ENCODE measurements at places on chromosomes 7 and 10. TPM values are rescaled to one million over a fixed set of nuclear protein-coding genes. Genes with fewer than 3 reads are reported as not detected.

DNA sequence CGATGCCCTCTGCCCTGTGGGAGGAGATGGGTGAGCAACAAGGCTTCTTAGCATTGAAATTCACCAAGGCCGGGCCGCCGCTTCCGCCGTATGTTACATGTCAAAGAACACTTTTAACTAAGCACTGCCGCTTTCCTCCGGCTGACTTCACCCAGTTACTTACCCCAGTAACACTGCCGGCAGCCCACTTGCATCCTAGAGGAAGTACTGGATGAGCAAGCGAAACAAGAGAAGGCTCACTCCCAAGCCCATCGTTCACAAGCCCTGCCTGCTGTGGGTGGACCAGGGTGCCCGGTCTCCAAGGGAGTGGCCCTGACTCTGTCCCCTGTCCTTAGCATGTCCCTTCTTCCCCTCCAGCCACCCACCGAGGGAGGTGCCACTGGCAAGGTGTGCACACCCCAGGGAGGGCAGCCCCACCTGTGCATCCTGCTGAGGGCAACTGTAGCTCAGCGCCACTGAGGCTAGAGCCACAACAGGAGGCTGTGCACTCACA is 73.1 kb upstream of the EBF3 start:
- no peak for DNase-seq

DNA sequence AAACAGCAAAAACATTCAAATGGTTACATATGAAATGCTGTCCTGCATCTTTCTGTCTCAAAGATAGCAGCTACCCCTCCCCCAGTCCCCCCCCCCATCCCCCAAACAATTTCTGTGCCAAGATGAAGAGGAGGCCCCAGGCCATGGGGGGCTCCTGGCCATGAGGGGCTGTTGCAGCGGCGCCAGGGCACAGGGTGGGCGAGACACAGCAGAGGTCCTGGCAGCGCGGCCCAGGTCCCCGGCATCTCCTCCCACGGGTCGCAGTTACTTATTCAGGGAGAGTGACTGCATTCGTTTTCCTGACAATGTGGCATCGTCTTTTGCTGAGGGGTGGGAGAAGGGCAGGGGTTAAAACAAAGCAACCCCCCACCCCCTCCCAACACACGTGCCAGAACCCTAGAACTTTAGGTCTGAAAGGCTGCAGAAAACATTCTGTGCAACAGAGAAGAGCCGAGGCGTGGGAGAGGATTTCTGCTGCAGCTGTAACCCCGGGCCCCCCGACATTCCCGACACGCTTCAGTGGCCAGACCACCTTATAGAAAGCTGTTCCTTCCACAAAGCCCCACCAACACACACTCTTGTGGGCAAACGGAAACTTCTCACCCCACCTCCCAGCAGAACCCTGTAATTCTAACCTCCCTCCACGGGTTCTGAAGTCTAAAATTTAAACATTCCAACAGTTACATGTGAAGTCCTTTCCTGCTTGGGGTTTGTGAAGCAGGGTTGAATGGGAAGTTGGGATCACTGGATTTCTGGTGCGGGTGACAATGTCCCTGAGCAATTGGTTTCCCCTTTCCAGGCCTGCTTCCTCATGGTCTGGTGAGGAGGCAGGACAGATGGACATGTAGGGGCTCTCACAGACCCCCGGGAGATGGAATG is 11.7 kb downstream of the PDAP1 start:
- no peak for DNase-seq

GRCh38 chr10:18423058-18423637 is 228.2 kb downstream of the NSUN6 start:
- no peak for DNase-seq

DNA sequence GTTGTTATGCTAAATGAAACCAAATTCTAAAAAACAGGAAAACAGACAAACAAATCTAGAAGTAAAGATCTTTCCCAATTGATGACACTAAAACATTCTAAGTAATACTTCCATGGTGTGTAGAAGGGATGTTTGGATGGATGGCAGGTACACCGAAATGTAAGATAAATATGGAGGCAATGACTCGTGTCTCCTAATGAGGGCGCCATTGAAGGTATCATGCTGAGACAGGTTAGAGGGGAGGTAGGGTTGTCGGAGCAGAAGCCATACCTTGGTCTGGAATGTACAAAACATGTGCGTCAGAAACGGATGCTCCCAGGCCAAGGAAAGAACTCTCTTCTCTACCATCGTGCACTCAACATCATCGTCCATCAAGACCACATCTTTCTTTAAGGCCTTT is 101.4 kb downstream of the PRKCQ start:
- no peak for DNase-seq

DNA sequence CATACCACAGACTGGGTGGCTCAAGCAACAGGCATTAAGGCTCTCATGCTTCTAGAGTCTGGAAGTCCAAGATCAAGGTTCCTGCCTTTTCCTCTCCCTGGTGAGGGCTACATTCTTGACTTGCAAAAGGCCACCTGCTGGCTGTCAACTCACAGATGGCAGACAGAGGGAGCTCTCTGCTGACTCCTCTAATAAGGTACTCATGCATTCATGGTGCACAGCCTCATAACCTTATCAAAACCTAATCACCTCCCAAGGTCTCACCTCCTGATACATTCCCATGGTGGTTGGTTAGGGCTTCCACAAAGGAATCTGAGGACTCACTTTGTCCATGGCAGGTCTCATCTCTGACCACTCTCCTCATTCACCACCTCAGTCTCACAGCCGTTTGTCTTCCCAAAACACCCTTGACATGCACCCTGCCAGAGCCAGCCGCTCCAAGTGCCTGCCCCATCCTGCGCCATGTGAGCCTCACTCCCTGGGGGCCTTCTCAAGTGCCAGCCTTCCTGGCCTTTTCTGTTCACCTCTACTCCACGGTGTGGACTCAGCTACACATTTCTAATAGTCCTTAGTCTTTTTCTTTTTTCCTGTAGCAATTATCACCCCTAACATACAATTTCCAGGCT is 400.3 kb upstream of the ADARB2 start:
- no peak for DNase-seq

- no peak for DNase-seq
Measured at GRCh38 chr10:9910446-9910845, 1107.2 kb upstream of the CELF2 start.

- no peak for DNase-seq
Measured at GRCh38 chr10:98848361-98848760, 387.3 kb downstream of the HPSE2 start.

- DNase-seq: no peak
Measured at GRCh38 chr10:122029499-122030199, 40.7 kb downstream of the TACC2 start.

DNA sequence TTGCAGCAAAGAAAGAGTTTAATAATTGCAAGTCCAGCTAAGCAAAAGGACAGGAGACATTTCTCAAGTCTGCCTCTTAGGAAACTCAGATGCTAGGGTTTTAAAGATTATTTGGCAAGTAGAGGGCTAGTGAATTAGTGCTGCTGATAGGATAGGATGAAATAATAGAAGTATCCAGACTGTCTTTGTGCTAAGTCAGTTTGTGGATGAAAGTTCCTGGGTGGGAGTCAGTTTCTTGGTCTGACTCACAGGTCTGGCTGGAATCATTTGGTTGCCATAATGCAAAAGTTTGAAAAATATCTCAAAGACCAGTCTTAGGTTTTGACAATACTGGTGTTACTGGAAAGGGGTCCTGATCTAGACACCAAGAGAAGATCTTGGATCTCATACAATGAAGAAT is 42.6 kb upstream of the INHBA start:
- DNase-seq: no peak

DNA sequence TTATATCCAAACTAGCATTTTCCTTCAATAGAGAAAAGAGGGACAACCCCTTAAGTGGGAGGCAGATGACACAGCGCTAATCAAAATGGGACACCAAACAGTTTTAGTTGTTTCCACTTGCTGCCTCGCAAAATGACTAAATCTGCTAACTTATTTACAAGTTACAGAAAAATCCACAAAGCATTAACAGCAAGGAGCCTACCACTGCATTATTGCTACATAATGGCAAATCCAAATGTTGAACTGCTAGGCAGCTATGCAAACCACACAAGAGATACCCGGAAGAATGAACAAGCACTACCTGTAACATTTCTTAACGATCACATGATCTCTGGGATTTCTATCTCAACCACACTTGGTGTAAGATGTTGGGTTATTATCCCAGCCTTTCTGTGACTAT is 96.7 kb downstream of the SFMBT2 start:
- no peak for DNase-seq

DNA sequence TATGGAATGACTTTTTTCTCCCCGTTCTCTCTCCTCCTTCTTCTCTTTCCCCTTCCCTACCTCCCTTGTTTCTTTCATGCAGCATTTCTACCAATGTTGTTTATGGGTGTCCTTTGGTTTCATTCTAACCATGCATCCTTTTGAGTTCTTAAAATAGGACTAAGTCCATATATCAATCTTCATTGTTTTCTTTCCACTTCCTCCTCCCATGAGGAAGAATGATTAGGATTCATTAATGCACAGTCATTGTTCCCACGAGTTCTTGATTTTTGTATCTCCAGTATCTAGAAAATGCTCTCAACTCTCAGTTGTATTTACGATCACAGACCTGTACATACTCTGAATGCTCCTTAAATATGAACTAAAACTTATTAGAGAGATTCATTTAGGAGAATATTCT is 153.3 kb downstream of the LRRC4 start:
- no peak for DNase-seq

The ADCY1 gene
- 0.35 TPM for total RNA-seq

The PPP1R17 gene
- not detected for total RNA-seq

The CYP26C1 gene
- 1.1 TPM for total RNA-seq

The ZNF722 gene
- total RNA-seq: not detected

DNA sequence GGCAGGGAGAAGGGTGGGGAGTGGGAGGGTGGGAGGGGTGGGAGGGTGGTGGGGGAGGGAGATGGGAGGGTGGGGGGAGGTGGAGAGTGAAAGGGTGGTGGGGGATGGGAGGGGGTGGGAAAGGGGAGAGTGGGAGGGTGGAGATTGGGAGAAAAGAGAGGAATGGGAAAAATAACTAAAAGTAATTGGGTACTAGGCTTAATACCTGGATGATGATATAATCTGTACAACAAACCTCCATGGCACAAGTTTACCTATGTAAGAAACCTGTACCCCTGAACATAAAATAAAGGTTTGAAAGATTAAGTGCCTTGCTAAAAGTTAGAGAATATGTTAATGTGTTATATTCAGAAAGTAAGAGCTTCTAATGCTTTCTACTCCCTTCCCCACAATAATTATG is 564.9 kb downstream of the CNTNAP2 start:
- no peak for DNase-seq

The MPP7 gene
- total RNA-seq: 0.35 TPM

The MEIG1 gene
- not detected for total RNA-seq
